ENCODE measurements at places on chromosomes 2 and 18. TPM values are rescaled to one million over a fixed set of nuclear protein-coding genes. Genes with fewer than 3 reads are reported as not detected.

DNA sequence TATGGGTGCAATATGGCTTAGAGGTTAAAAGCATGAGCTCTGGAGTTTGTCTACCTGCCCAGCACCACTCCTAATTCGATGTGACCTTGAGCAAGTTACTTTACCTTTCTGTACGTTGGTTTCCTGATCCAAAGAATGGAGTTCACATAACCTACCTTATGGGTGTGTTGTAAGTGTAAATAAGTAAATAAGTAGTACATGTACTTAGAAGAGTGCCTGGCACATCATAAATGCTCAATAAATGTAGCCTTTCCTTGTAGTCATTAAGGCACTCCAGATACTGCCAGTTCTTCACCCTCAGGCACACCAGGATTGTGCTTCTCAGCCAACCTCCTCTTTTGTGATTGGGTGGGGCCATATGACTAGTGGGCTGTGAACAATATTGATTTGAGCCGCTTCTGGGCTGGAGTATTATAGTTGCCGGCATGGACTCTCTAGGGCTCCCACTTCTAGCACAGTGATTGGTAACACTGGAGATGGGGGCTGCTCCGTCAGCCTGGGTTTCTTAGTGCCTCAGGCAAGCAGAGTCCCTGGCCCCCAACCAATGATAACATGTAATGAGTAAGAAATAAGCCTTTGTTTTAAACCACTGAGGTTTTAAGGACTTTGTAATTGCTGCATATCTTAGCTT, 101.7 kb upstream of the NOSTRIN start:
- no peaks in the 10 kb centered on the region for H3K36me3 ChIP-seq
- peaks cover 7% of the 10 kb centered on the region for H3K4me1 ChIP-seq
- H3K4me3 ChIP-seq = no peak overlapping the region
- DNase-seq = no peak

CD8B2 gene
- total RNA-seq = not detected

GRCh38 chr2:240983361-240983995, 14.9 kb upstream of the SNED1 start:
- H3K36me3 ChIP-seq = no peaks in the 10 kb centered on the region
- no peaks in the 10 kb centered on the region for H3K4me1 ChIP-seq
- no peak overlapping the region for H3K27ac ChIP-seq
- H3K4me3 ChIP-seq = no peak overlapping the region
- H3K27me3 ChIP-seq = no peaks in the 10 kb centered on the region

CROCC2 gene
- 0.79 TPM for total RNA-seq

DNA sequence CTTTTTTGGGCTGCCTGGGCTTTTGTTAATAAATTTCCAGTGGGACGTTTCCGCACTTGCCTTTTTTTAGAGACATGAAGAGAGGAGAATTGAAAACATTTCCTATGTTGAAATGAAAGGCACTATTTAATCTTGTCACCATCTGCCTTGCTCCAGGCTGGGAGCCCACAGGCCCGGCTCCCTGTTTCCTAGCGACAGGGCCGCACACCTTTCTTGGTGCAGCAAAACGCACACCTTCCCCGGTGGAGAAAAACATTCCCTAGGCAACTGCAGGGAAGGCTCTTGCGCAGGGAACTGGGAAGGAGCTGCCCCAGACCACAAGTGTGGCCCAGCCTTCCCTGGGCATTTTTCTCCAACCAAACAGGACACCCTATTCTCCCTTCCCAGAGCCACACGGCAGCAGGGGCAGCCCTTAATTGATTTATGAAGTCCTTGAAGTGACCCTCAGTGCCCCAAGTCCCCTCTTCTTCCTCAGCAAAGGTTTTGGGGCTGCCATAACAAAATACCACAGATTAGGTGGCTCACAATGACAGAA, 132.9 kb upstream of the MSH6 start:
- no peak overlapping the region for H3K4me3 ChIP-seq
- H3K27ac ChIP-seq = no peak overlapping the region
- no peaks in the 10 kb centered on the region for H3K36me3 ChIP-seq
- no peak for DNase-seq
- no peaks in the 10 kb centered on the region for H3K4me1 ChIP-seq

DNA sequence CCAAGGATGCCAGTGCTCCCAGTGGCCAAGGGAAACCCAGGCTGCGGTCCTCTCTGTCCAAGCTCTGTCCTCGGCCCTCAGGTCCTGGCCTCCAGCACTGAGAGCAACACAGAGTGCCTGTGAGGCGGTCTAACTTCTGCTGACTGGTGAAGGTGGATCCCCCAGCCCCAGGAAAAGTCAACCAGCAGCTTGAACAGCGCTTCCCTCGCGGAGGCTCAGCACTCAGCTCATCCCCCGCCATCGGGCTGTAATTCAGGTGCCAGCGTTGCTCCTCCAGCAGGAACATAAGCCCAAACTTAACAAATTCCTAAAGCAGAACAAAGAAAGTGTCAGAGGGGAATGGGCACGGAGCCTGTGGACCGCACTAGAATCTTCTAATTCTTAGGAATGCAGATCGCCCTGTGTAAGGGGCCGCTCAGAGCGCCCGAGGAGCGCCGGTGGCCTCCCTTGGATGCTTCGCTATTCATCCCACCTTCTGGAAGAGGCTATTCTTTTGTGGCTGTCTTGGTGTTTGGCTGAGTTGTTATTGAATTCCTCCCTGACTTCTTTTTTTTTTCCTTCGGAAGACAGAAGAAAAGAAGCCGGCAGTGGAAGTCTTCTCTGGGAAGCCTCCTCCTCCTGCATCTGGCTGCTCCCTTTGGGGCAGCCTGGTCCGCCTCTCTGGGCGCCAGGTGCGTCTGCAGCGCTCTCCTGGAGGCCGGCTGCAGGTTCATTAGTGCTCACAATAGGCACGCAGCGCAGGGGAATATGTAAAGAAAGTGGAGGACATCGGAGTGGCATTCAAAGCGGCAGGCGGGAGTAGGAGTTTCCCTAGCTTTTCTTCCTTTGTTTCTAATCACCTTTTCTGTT, 905.6 kb downstream of the TSN start:
- H3K27ac ChIP-seq = no peak overlapping the region
- no peak overlapping the region for H3K4me3 ChIP-seq
- no peaks in the 10 kb centered on the region for H3K36me3 ChIP-seq
- no peaks in the 10 kb centered on the region for H3K27me3 ChIP-seq

DNA sequence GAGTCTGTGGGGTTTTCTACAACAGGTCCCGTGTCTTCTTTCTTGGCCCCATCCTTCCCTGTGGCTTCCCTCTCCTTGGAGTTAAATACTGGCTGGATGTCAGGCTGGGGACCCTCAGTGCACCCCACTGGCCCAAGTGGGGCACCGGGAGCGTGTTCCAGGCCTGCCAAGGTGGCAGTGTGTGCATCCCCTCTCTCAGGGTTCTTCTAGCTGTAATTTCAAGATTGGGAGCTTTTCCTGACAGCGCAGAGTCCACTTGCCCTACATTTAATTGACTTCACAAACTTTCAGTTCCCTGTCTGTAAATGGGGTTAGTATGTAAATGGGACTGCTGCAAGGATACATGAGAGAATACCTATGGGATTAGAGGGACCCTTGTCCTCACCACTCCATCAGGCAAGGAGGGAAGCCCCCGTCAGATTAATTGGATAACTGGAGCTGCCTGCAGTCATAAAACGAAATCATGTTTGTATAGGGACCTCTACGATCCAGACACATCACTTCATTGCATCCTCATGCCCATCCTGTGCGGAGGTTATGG, 66.6 kb downstream of the IL1R2 start:
- no peaks in the 10 kb centered on the region for H3K27me3 ChIP-seq
- H3K36me3 ChIP-seq = no peaks in the 10 kb centered on the region
- peak overlapping the region; percentile 45 for H3K27ac ChIP-seq
- no peak overlapping the region for H3K4me3 ChIP-seq
- peaks cover 7% of the 10 kb centered on the region for H3K4me1 ChIP-seq
- no peak for DNase-seq

- no peaks in the 10 kb centered on the region for H3K4me1 ChIP-seq
- H3K36me3 ChIP-seq = no peaks in the 10 kb centered on the region
- no peaks in the 10 kb centered on the region for H3K27me3 ChIP-seq
- DNase-seq = no peak
- no peak overlapping the region for H3K4me3 ChIP-seq
These were observed 8.4 kb downstream of the MYOM1 start for GRCh38 chr18:3211236-3211992.

- DNase-seq = no peak
- H3K4me1 ChIP-seq = no peaks in the 10 kb centered on the region
- no peaks in the 10 kb centered on the region for H3K36me3 ChIP-seq
- no peak overlapping the region for H3K27ac ChIP-seq
- no peak overlapping the region for H3K4me3 ChIP-seq
These were observed 22.7 kb downstream of the MGAT5 start for GRCh38 chr2:134276381-134277172.

GRCh38 chr2:145598434-145598833, 1078.5 kb upstream of the ZEB2 start:
- H3K36me3 ChIP-seq = no peaks in the 10 kb centered on the region
- no peaks in the 10 kb centered on the region for H3K4me1 ChIP-seq
- DNase-seq = no peak
- H3K4me3 ChIP-seq = no peak overlapping the region
- H3K27ac ChIP-seq = no peak overlapping the region

DNA sequence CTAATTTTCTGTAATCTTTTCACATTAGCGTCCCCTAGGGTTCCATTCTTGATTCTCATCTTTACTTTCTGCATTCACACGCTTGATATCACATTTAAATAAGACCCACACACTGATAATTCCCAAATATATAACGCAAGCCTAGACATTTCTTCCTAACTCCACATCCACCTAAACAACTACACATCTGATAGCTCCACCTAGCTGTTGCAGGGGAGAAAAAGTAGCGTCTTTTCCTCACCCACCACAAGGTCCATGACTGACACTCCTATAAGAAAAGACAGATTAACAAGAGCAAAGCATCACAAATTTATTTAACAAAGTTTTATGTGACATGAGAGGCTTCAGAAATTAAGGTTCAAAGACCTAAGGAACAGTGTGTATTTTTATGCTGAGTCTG, 862.2 kb upstream of the DDX18 start:
- no peak for DNase-seq
- no peaks in the 10 kb centered on the region for H3K36me3 ChIP-seq
- H3K4me1 ChIP-seq = no peaks in the 10 kb centered on the region
- no peak overlapping the region for H3K4me3 ChIP-seq

GRCh38 chr18:26134107-26134506, 438 bp downstream of the PSMA8 start:
- no peak overlapping the region for H3K4me3 ChIP-seq
- no peaks in the 10 kb centered on the region for H3K4me1 ChIP-seq
- no peak for DNase-seq

DNA sequence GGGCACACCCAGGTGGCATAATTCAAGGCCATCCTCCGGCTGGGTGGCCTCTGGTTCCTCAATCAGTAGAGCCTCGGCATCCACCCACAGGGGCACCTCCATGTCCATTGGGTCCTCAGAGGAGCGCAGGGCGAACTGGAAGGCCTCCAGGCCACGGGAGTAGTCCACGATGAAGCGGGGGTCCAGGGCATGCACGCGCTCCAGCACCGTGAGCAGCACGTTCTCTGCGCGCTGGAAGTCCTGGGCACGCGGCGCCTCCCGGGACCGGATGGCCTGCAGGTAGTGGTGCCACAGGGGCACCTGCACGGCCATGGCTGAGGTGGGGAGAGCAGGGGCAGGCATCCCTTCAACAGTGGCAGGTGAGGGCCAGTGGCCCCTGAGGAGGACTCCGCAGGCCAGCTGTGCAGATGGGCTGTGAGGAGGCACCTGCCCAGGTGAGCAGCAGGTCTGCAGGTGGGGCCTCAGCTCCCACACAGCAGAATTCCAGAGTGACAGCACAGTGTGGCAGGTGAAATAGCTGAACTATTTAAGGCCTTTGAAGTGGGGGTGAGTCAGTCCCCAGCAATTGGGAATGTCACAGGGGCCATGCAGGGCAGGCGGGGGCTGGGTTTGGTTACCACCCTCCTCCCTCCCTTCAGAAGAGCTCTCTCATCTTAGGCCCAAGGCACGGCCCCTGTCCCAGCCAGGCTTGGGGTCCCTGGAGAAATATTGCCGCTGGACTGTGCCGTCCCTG, at the start of gene MAB21L4:
Gene MAB21L4 (minus strand): TSS at position 501 of the 733 bp plus-strand sequence. CDS start 159 bp downstream, at position 342.
- no peak within 1 kb of the TSS for H3K4me3 ChIP-seq
- H3K27ac ChIP-seq = no peak within 1 kb of the TSS
- no peaks in the 10 kb centered on the region for H3K27me3 ChIP-seq
- no peaks in the 10 kb centered on the region for H3K4me1 ChIP-seq
- no peaks in the 10 kb centered on the region for H3K36me3 ChIP-seq

DNA sequence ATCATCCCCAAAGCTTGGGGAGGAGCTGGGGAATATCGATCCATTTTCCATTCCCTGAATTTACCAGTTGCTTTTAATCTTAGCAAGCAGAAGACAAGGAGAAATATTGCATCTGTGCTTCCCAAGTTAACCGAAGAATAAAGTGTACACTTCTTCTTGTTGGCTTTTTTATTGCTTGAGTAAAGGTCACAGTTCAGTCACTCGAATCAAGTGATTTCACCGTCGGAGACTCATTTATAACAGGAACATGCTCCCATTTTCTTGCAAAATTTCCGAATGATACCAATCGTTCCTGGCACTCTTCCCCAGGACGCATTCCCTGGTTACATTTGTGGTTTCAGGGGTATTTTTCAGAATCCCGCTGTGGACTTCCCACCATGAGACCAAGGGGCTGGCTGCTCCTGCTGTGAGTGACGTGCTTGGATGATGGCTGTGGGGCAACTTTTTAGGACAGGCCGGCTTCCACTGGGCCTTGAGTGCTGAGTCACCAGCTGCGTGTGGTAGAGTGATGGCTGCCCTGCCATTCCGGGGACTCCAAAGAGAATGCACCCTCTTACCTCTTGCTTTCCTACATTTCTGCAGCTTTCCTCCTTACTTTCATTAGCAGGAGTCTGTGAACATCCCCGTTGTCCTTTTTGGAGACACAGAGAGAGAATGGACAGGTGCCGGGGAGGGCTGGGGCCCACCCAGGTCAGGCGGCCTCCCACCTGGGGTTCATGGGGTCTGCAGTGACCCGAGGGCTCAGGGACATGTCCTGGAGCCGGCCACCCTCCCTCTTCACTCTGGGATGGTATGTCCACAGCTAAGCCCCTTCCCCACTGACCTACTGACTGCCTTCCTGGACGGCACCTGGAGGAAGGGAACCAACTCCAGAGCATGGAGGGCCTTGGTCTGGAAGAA, 60.7 kb upstream of the HDAC4 start:
- no peak overlapping the region for H3K4me3 ChIP-seq
- H3K4me1 ChIP-seq = no peaks in the 10 kb centered on the region
- H3K36me3 ChIP-seq = no peaks in the 10 kb centered on the region
- no peaks in the 10 kb centered on the region for H3K27me3 ChIP-seq
- DNase-seq = no peak

ANKRD30B gene
- not detected for total RNA-seq

- no peaks in the 10 kb centered on the region for H3K36me3 ChIP-seq
- no peaks in the 10 kb centered on the region for H3K4me1 ChIP-seq
- no peak overlapping the region for H3K4me3 ChIP-seq
- no peaks in the 10 kb centered on the region for H3K27me3 ChIP-seq
These were observed 10.6 kb downstream of the DGUOK start for GRCh38 chr2:73937103-73937885.

GRCh38 chr2:168345601-168346000, 98.2 kb upstream of the STK39 start:
- H3K27me3 ChIP-seq = no peaks in the 10 kb centered on the region
- H3K36me3 ChIP-seq = no peaks in the 10 kb centered on the region
- H3K27ac ChIP-seq = no peak overlapping the region

- no peak overlapping the region for H3K27ac ChIP-seq
- H3K4me1 ChIP-seq = no peaks in the 10 kb centered on the region
- H3K27me3 ChIP-seq = no peaks in the 10 kb centered on the region
- no peak for DNase-seq
- no peak overlapping the region for H3K4me3 ChIP-seq
These were observed 50.0 kb downstream of the ANKMY1 start for GRCh38 chr2:240507778-240508251.

- H3K4me1 ChIP-seq = no peaks in the 10 kb centered on the region
- no peak overlapping the region for H3K4me3 ChIP-seq
- H3K27ac ChIP-seq = no peak overlapping the region
- no peaks in the 10 kb centered on the region for H3K36me3 ChIP-seq
These were observed 44.2 kb upstream of the DSC1 start for GRCh38 chr18:31206787-31207381.

GRCh38 chr2:21270708-21271122, 146.9 kb downstream of the TDRD15 start:
- no peaks in the 10 kb centered on the region for H3K27me3 ChIP-seq
- peak; percentile 69 for DNase-seq
- H3K4me3 ChIP-seq = no peak overlapping the region
- H3K4me1 ChIP-seq = no peaks in the 10 kb centered on the region

All from uterus (tissue), 4 donors.